ENCODE measurements at places on chromosomes 7 and 10. TPM values are rescaled to one million over a fixed set of nuclear protein-coding genes. Genes with fewer than 3 reads are reported as not detected.

DNA sequence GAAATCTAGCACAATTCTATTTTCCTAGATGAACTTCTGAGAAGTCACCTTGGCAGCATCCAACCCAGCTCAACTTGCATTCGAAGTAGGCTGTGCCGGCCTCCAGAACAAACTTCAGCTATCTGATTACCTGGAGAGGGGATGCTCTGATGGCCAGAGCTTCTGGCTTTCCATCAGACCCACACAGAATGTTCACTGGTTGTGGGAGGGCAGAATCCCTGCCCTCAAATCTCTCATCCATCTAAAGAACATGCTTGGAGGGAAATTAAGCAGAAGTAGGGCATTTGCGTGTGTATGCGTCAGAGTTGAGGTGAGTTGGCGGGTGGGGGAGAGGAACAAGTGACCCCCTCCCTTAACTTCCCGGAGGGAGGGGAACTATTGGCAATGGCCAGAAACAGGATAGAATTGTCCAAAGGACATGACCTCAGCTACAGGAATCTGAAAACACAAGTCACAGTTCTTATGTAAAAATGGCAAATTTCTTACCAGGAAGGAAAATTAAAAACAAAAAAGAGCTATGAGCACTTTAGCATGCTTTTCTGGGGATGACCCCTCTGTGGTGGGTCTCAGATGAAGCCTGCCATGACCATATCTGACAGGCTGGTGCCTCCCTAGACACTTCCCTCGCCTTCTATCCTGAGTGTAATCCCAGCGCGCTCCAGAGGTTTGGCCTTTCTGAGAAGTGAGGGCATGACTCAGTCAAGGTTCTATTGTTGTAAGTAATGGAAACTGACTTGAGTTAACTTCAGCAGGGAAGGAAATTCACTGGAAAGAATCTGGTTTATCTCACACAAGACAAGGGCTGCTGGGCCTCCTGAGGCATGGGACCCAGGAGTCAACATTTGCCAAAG, 278.8 kb downstream of the RPS24 start:
- peak; percentile 68 for DNase-seq

GRCh38 chr7:148991536-148991935, 36.8 kb downstream of the PDIA4 start:
- DNase-seq: no peak

DNA sequence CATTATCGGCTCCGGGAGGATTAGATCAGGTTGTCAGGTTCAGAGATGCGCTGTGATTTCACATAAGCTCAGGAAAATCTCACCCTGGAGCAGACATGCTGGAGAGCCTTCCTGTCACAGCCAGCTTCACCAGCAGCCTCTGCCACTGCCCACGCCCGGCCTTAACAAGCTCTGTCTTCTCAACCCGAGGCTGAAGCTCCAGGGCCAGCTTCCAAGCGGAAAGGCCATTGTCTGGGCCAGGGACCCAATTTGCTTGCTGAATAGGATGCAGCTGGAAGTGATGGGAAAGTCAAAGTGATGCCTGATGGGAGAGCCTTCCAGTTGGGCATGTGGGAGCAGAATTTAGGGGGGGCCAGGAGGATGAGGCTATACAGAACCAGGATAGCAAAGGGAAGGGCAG, 36.3 kb downstream of the C10orf105 start:
- DNase-seq: no peak

DNA sequence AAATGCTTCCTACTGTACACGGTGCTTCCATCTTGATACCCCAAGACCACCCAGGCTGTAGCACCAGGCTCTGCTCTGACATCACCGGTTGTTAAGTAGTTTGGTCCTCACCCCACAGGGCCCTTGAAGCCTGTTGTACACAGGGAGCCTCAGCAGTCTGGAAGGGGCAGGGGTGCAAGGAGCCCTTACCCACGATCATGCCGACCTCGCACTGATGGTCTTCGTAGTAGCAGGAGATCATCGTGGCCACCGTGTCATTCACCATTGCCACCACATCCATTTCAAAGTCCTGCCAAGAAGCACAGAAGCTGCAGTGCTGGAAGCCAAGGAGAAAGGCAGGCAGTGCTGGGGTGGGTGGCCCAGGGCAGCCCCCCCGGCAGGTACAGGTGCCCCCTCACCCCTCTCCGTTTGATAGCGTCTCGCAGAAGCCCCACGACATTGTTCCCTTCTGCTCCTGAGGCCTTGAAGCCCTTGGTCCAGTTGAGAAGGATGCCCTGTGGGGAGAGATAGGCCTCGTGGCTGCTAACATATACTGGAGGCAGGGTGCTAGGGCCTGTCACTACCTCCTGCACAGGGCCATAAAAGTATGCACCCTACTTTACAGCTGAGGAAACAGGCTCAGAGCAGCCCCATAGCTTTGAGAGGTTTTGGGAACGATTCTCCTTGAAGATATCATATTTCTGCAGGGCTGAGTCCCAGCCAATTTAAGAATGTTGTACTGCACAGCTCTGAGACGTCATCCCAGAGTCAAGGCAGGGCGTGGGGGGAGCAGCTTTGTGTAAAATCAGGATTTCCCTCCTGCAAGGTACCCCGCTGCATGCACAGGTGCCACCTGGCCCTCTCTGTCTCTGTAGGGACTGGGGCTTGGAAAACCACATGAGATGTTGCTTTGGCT, 8.7 kb upstream of the MYL7 start:
- DNase-seq: no peak

- no peak for DNase-seq
Measured at GRCh38 chr7:133124974-133125373, 43.1 kb upstream of the CHCHD3 start.

DNA sequence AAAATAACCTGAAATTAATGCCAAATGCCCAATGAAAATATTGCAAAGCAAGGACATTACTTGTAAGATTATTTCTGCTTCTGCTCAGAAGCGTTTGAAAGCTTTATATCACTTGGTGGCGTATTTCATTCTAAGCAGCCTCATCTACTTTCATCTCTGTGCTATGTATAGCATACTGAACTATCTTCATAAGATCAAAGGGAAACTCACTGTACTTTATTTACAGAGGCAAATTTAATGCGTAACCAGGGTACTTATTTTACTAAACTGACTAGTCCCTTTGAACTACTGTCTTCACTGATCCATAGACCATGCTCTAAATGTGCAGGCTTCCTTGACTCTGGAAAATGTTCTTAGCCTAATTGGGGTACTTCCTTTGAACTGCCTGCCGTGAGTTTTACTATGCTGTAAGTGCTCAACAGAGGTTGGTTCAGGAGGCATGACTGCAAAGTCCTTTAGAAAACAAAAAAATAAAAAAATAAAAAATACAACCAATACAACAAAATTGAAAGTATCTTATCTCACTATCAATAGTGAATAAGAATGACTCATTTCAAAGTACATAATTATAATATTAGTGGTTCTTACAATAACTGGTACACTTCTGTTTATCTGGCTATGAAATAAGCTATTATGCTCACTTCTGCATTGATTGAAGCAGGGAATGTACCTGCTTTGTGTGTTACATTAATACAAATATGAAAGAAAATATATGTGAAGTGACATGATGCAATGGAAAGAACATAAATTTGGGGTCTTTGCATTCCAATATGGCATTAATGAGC, 41.0 kb upstream of the TSPAN12 start:
- no peak for DNase-seq

DNA sequence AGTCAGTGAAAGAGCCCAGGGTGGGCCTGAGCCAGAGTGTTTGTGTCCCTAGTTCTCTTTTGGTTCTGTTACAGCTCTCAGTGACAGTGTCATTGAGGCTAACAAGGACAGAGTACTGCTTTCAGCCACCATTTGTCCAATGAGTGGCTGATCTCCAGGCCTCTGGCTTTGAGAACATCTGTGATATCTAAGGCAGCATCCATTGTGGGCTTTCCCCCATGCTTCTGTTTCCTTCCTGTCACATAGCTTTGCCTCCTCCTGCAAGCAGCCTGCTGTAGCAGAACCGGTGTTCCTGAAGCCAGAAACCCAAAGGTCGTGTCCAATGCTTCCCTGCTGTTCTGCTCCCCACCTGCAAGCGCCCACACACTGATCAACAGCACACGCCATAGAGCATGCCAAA, 68.4 kb downstream of the IKZF1 start:
- no peak for DNase-seq

GRCh38 chr10:75404815-75405597, 3.4 kb upstream of the ZNF503 start:
- no peak for DNase-seq

DNA sequence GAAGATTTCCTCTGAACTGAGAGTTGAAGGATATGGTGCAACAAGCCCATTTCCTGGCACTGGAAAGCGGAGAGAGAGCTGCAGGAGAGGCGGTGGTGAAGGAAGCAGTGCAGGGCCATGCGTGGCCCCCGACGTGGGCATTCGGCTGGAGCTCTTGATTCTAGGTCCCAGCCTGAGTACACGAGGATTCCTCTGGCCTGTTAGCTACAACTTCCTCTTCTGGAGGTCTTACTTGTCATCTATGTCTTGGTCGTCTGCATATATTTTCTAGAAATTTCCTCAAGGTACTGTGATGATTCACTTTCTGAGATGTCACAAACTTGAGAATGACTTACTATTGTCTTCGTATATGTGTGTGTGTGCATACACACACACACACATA, 59.2 kb upstream of the JAZF1 start:
- no peak for DNase-seq

The RBM17 gene
- total RNA-seq: 58.6 TPM

Measured in left cardiac atrium (tissue), 4 donors.